ENCODE measurements at places on chromosomes 2 and 18.

- H3K4me1 ChIP-seq, result no peaks in the 10 kb centered on the region
- H3K27me3 ChIP-seq, result no peaks in the 10 kb centered on the region
- no peak for DNase-seq
- no peak overlapping the region for H3K4me3 ChIP-seq
- no peaks in the 10 kb centered on the region for H3K36me3 ChIP-seq
Measured at GRCh38 chr2:35501076-35501475, 854.5 kb upstream of the CRIM1 start.

DNA sequence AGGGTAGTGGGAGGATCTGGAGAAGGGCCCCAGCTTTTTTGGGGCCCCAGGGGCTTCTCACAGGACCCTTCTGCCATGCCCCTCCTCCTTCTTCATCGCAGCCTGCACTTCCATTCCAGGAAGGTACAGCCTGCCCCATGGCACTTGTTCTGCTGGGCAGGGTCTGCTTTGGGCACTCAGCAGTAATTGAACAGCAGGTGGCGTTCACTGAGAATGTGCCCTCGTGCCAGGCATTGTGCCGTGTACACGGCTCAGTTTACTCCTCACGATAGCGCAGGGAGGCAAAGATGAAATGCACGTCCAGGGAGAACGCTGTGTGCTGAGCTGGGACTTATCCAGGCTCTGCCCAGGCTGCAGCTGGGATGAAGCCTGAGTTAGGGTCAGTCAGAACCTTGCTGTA is 54.8 kb upstream of the ASB18 start:
- no peak overlapping the region for H3K27ac ChIP-seq
- H3K27me3 ChIP-seq, result no peaks in the 10 kb centered on the region
- H3K4me1 ChIP-seq, result no peaks in the 10 kb centered on the region
- H3K4me3 ChIP-seq, result no peak overlapping the region
- no peaks in the 10 kb centered on the region for H3K36me3 ChIP-seq

GRCh38 chr2:209476367-209477208 is 52.7 kb downstream of the MAP2 start:
- no peaks in the 10 kb centered on the region for H3K27me3 ChIP-seq
- H3K27ac ChIP-seq, result no peak overlapping the region
- no peaks in the 10 kb centered on the region for H3K36me3 ChIP-seq
- no peaks in the 10 kb centered on the region for H3K4me1 ChIP-seq
- DNase-seq, result no peak
- no peak overlapping the region for H3K4me3 ChIP-seq

DNA sequence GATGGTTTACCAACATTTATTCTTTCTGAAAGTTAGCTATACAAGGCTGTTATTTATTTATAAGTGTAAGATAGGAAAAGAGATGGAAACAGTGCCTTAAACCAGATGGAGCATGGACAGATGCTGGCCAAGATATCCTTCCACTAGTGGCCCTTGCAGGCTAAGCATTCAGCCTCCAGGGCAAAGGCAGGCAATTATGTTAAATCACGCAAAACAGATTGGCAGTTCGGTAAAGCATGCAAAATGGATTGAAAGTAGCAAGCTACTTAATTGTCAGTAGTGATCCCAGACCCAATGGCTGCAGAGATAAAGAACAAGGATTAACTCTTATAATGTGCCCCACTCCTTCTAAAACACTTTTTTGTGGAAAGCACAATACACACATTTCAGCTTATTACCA is 105.4 kb upstream of the MAP4K3 start:
- no peaks in the 10 kb centered on the region for H3K27me3 ChIP-seq
- no peaks in the 10 kb centered on the region for H3K4me1 ChIP-seq
- H3K4me3 ChIP-seq, result no peak overlapping the region
- H3K27ac ChIP-seq, result no peak overlapping the region
- no peak for DNase-seq

GRCh38 chr18:57931038-57931437 is 113.0 kb upstream of the NEDD4L start:
- H3K4me3 ChIP-seq, result no peak overlapping the region
- H3K27me3 ChIP-seq, result no peaks in the 10 kb centered on the region
- H3K27ac ChIP-seq, result no peak overlapping the region
- H3K36me3 ChIP-seq, result no peaks in the 10 kb centered on the region
- H3K4me1 ChIP-seq, result no peaks in the 10 kb centered on the region
- no peak for DNase-seq

DNA sequence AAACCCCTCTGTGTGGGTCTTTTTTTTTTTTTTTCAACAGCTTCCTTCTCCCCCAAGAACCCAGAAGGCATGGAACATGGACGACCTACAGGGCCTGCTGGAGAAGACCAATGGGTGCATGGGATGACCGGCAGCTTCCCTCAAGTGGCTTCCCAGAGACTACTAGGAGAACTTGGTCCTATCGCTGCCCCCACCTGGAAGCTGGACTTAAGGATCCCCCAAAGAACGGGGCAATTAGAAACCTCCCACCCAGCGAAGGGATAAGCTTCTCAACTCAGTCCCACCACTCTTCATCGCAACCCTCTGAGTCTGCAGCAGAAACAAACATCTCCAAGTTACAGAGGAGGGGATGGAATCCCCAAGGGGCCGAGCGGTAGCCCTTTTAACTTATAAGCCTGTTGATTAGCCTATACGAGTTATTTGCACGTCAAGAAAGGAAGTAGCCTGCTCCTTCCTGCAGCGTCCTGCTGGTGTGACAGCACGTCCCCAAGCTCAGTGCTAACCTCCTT is 1.4 kb downstream of the ACTR1B start:
- peak overlapping the region; percentile 80 for H3K4me3 ChIP-seq
- DNase-seq, result no peak
- no peaks in the 10 kb centered on the region for H3K27me3 ChIP-seq
- H3K36me3 ChIP-seq, result peaks cover 3% of the 10 kb centered on the region
- H3K27ac ChIP-seq, result no peak overlapping the region
- peaks cover 9% of the 10 kb centered on the region for H3K4me1 ChIP-seq

DNA sequence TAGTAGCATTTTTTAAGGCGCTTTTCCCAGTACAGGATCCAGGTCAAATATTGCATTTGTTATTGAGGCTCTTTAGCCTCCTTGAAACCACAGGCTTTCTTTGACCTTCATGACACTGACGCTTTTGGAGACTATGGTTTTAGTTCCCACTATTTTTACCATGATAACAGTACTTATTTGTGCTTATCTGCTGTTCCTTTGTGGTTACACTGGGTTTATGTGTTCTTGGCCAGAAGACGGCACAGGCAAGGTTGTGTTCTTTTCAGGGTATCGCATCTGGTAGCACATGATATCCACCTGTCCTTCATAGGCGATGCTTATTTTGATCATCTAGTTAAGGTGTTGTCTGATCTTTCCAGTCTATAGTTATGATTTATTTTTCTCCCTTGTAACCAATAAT is 16.8 kb upstream of the MBOAT2 start:
- no peak overlapping the region for H3K27ac ChIP-seq
- H3K36me3 ChIP-seq, result no peaks in the 10 kb centered on the region
- no peak overlapping the region for H3K4me3 ChIP-seq
- no peak for DNase-seq

DNA sequence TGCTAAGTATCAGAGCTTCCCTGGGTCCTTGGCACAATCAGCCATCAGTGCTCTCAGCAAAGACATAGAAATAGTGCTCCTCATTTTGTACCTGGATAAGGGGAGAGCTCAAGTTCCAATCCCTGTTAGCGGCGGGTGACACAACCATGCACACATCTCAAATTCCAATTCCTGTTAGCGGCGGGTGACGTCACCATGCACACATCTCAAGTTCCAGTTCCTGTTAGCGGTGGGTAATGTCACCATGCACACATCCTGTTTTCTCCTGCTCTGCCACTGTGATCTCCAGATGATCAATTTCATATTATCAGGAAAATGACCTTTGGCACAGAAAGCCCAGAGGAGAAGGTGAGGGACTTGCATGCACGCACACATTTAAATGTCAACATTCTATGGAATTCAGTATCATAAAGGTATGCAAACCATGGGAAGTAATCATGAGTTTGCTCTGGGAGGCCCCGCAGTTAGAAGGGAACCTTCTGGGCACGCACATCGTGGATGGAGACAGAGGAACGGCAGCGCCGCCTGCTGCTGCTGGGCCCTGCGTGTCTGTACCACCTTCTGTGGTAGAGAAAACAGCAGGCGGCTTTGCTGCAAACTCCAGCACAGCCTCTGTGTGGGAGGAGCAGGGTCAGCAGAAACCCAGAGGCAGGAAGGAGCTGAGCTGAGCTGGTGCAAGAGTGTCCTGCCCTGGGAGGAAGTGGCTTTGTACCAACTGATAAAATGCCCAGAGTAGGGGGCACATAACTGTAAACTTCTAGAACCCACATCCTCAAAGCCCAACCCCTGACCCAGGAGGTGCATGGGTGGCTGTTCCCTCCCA is 77.8 kb downstream of the MBP start:
- no peaks in the 10 kb centered on the region for H3K36me3 ChIP-seq
- H3K4me3 ChIP-seq, result no peak overlapping the region
- H3K27me3 ChIP-seq, result no peaks in the 10 kb centered on the region
- peaks cover 18% of the 10 kb centered on the region for H3K4me1 ChIP-seq
- no peak overlapping the region for H3K27ac ChIP-seq
- peak; percentile 33 for DNase-seq

DNA sequence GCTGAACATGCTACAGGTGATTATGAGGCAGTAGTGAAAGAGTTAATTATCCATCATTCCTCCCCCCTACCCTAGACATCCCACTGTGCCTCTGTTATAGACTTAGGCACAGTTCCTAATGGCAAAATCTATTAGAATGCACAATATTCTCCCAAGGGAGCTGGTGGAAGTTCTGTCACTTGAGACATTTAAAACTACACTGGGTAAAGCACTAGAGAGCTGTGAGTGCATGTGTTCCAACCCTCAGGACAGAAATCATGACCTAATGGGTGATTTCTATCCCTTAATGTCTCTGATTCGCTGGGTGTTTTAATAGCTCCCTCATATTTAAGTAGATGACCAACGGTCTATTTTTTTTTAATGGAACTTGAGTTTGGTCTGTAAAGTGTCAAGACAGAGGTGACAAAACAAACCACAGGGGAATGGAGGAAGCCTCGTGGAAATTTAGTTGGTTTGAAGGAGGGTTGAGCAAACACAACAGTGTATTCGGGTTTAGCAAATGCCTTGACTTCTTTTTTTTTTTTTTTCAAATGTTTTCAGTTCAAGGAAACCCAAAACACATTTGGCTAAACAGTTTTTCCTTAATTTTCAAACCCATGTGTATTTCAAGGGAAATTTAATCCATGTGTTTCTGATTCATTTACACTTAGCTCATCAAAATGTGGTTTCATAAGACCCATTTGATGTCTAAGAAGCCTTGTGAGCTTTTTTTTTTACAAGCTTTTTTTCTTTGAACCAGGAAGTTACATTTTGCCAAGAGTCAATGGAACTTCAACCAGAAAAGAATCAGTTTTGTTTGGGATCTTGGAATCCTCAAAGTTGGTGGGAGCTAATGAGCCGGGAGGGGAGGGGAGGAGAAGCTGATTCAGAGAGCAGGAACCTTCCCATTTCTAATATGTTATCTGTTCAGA is 665.1 kb upstream of the ZEB2 start:
- no peak for DNase-seq
- no peaks in the 10 kb centered on the region for H3K27me3 ChIP-seq
- H3K4me1 ChIP-seq, result no peaks in the 10 kb centered on the region
- no peaks in the 10 kb centered on the region for H3K36me3 ChIP-seq
- no peak overlapping the region for H3K27ac ChIP-seq

GRCh38 chr2:187310701-187311100 is 137.4 kb downstream of the CALCRL start:
- H3K36me3 ChIP-seq, result no peaks in the 10 kb centered on the region
- no peaks in the 10 kb centered on the region for H3K4me1 ChIP-seq
- no peaks in the 10 kb centered on the region for H3K27me3 ChIP-seq
- DNase-seq, result no peak
- H3K4me3 ChIP-seq, result no peak overlapping the region
- no peak overlapping the region for H3K27ac ChIP-seq

DNA sequence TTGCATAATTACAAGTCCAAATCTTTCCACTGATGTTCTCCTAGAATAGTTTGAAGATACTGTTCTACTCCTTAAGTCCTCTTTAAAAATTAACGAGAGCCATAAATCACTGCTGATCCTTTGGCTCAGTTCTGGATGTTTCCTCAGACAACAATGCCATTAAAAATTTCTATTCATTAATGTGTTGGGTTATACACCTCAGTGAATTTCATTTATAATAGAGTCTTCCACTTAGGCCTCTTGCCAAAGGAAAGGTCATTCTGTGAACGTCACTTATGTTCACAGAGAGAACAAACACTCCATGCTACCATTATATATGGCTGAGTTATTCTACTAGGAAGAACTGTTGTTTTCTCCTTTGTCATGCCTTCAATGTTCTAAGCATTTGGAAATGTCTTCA is 1472.3 kb upstream of the CELF4 start:
- H3K27me3 ChIP-seq, result no peaks in the 10 kb centered on the region
- H3K36me3 ChIP-seq, result no peaks in the 10 kb centered on the region
- H3K4me1 ChIP-seq, result no peaks in the 10 kb centered on the region
- DNase-seq, result no peak
- H3K4me3 ChIP-seq, result no peak overlapping the region

DNA sequence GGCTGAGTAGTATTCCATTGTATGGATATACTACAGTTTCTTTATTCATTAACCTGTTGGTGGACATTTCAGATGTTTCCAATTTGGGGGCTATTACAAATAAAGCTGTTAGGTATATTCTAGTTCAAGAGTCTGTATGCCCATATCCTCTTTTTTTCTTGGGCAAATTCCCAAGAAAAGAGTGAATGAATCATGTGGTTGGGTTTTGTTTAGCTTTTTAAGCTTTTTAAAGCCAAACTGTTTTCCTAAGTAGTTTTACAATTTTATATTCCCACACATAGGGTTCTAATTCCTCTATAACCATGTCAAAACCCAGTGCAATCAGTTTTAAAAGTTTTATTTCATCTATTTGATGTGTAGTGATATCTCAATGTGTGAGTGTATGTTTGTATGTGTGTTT is 44.9 kb upstream of the BAZ2B start:
- no peaks in the 10 kb centered on the region for H3K36me3 ChIP-seq
- DNase-seq, result no peak
- H3K4me3 ChIP-seq, result no peak overlapping the region
- no peaks in the 10 kb centered on the region for H3K27me3 ChIP-seq

GRCh38 chr2:111982822-111983221 is 72.2 kb upstream of the TMEM87B start:
- no peak overlapping the region for H3K27ac ChIP-seq
- DNase-seq, result no peak
- H3K27me3 ChIP-seq, result no peaks in the 10 kb centered on the region
- H3K36me3 ChIP-seq, result no peaks in the 10 kb centered on the region
- H3K4me3 ChIP-seq, result no peak overlapping the region

DNA sequence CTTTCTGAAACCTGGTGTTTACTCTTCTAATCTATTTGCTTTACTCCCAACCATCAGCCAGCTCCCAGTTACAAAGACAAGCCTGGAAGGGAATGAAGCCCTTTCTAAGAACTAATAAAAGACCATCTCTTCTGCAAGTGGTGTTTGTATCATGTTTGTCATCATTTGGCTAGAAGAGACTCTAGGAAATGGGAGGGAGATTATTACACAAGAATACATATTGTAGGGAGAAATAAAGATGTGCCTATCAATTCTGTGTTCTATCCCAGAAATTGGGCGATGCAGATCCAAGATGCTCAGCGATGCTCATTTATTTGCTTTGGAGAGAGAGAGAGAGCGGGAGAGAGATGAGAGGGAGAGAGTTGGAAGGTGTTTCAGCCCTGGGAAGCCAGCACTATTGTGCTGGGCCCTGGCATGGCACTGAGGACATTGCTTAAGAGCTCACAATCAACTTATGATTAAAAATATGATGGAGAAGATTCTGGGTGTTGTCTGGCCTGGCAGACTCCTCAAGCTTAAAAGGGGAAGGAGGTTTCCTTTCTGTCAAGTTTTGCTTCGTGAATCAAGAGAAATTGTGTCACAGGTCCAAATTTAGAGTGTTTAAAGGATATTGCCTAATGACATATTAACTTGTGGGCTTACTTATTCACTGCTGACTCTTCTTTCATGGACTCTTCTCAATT is 41.8 kb upstream of the AFF3 start:
- H3K4me1 ChIP-seq, result peaks cover 4% of the 10 kb centered on the region
- no peak for DNase-seq
- peaks cover 14% of the 10 kb centered on the region for H3K27me3 ChIP-seq
- no peak overlapping the region for H3K4me3 ChIP-seq
- H3K36me3 ChIP-seq, result no peaks in the 10 kb centered on the region
- H3K27ac ChIP-seq, result no peak overlapping the region

Measured in H1 (cell line).